ENCODE measurements at places on chromosomes 2 and 18. TPM values are rescaled to one million over a fixed set of nuclear protein-coding genes. Genes with fewer than 3 reads are reported as not detected.

DNA sequence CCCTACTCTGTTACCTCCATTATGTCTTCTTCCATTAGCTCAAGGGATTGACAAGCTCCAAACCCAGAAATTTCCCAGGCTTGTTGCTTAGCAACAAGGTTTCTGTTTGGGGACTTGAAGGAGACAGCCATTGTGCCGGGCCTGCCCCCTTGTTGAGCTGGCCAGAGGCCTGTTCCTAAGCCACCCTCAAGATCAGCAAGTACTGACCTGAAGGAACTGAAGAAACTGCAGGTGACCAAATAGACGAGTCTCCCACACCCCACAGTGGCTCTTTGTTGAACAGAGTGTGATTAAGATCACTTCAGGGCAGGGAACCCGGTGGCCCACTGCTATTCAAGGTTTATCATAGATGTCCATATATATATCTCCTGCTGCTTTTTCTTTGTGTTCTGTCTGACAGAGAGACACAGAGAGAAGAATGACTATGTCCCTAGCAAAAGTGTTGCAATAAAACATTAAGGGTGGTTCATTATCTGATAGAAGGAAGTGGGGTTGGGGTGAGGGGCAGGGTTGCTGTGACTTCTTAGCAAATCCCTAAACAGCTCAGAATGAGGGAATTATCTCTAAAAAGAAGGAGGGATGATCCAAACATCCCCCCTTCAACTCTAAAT, 69.2 kb downstream of the RNF144A start:
- peak overlapping the region; percentile 96 for H3K27ac ChIP-seq
- no peaks in the 10 kb centered on the region for H3K27me3 ChIP-seq
- peak; percentile 51 for DNase-seq
- peak overlapping the region; percentile 52 for H3K4me3 ChIP-seq

GPAT2 gene
- total RNA-seq, result not detected

ZAP70 gene
- total RNA-seq, result 2.4 TPM

LCT gene
- total RNA-seq, result 0.19 TPM

GRCh38 chr2:44933434-44933951, 8.0 kb upstream of the SIX3 start:
- H3K4me1 ChIP-seq, result peaks cover 20% of the 10 kb centered on the region
- H3K27ac ChIP-seq, result no peak overlapping the region
- H3K4me3 ChIP-seq, result no peak overlapping the region
- H3K27me3 ChIP-seq, result peaks cover 94% of the 10 kb centered on the region
- no peaks in the 10 kb centered on the region for H3K36me3 ChIP-seq
- DNase-seq, result no peak

CD8B gene
- total RNA-seq, result not detected

CD8A gene
- total RNA-seq, result 0.54 TPM

DNA sequence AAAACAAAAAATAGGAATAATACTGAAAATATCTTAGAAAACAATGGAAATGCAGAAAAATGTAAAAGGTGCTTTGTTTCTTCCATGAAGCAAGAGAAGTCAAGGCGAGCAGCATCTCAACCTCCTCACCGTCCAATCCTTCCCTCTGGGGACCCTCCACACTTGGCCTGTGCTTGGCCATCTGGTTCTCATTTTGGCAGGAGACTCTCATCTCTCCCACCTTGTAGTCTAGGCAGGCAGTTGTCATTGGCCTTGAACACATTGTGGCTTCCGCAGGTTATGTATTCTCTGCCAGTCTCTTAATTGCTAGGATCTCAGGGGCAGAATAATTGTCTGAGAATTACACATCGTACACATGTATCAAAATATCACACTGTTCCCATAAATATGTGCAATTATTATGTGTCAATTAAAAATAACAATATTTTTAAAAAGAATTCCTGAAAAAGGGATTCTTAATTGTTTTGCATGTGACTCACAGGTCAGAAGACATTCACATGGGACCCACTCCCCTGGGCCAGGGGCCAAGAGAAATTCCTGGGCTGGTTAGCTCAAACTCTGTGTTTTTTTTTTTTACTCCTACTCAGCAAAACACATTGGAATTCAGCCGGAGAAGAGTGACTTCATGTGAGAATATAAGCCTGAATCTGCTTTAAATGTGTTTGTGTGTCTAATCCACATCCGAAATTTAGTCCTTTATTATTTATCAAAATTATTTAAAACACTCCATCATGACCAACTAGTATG, 14.0 kb upstream of the ANKRD62 start:
- no peak overlapping the region for H3K27ac ChIP-seq
- H3K4me3 ChIP-seq, result no peak overlapping the region
- peaks cover 9% of the 10 kb centered on the region for H3K27me3 ChIP-seq
- H3K36me3 ChIP-seq, result no peaks in the 10 kb centered on the region
- DNase-seq, result no peak
- H3K4me1 ChIP-seq, result peaks cover 4% of the 10 kb centered on the region

DNA sequence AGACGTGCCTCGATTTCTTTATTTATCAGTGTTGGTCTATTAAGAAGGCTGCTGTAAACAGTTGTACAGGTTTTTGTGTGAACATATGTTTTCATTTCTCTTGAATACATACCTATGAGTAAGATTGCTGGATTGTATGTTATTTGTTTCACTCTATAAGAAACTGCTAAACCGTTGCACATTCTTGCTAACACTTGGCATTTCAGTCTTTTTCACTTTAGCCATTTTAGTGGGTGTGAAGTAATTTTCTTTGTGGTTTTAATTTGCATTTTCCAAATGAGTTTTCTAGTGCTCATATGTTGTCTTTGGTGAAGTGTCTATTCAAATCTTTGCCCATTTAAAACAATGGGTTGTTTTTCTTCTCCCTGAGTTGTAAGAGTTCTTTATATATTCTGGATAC, 221.5 kb upstream of the SMAD7 start:
- DNase-seq, result no peak
- H3K27me3 ChIP-seq, result no peaks in the 10 kb centered on the region
- peaks cover 15% of the 10 kb centered on the region for H3K4me1 ChIP-seq
- no peaks in the 10 kb centered on the region for H3K36me3 ChIP-seq
- H3K4me3 ChIP-seq, result no peak overlapping the region

DNA sequence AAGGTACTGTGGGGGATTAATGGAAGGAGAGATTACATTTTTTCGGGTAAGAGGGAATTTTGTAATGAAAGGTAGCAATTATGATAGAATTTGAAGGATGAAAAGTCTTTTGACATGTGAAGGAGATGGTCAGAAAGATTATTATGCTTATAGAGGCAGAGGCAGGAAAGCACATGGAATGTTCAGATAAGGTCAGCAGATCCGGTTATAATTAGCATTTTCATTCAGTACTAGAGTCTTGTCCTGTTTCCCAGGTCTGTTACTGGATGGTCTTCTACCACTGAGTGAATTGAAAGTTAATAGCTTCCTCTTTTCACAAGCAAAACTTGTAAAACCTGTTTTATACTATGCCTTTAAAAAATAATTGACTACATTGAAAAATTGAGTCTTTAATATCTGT, 116.9 kb downstream of the PHLPP1 start:
- H3K27ac ChIP-seq, result no peak overlapping the region
- H3K4me3 ChIP-seq, result no peak overlapping the region
- peaks cover 40% of the 10 kb centered on the region for H3K4me1 ChIP-seq
- peaks cover 2% of the 10 kb centered on the region for H3K36me3 ChIP-seq

GNAL gene
- 20.4 TPM for total RNA-seq

DNA sequence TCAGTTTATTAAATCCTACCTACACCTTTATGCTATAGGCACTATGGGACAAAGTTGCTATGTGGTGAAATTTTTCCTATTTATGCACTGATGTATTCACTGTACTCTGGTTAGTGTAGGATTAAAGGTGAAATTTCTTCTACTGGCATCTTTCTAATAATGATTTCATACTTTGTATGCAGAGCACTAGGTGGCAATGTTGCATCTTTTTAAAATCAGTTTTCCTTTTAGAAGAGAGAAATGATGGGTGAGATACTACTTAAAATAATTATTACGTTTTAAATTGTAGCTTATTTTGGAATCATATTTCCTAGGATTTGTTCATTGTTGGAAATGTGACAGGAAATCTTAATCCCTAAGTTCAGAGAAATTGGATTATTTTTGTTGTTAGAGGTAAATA, 150.9 kb downstream of the CD8B2 start:
- DNase-seq, result no peak
- H3K27ac ChIP-seq, result no peak overlapping the region
- no peak overlapping the region for H3K4me3 ChIP-seq
- no peaks in the 10 kb centered on the region for H3K36me3 ChIP-seq
- H3K27me3 ChIP-seq, result no peaks in the 10 kb centered on the region
